ENCODE measurements at places on chromosomes 6 and 20.
A peak's percentile ranks its signal among the peaks of the same experiment; 100 is the strongest.

GRCh38 chr6:149544646-149545257 lies 1.1 kb downstream of the PPIL4 start:
- DNase-seq = no peak

- DNase-seq = no peak
Measured at GRCh38 chr20:1686151-1686748, 28.7 kb upstream of the SIRPG start.

DNA sequence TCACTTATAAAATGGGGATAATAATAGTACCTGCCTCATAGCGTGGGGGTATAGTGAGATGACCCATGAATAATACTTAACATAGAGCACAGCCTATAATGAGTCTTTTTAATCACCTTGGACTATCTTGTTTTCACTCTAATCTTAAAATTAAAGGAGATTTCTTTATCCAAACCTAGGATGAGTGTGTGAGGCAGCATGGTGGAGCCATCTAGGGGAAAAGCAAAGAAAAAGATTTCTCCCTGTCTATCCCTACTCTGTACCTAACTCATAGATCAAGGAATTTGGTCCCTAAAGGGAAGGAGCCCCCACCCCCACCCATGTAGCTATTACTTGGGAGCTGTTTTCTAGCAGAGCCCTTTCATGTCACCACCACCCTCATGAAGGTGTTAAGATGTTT lies 45.2 kb upstream of the PAK5 start:
- no peak for DNase-seq

GRCh38 chr20:51284176-51284575 lies 258.3 kb downstream of the NFATC2 start:
- no peak for DNase-seq

DNA sequence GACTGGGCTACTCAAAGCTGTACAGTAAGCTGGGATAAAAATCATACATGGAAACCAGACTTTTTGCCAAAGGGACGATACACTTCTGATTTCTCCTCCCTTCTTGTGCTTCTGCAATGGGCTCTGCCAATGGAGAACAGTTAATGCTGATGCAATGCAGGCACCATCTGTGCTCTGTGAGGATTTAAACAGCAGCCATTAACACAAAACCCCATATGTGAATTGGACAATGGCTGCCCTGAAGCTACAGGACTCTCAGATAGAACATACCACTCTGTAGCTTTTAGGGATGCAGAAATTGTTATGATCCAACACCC lies 71.9 kb downstream of the GJA10 start:
- DNase-seq = no peak

- DNase-seq = peak; percentile 15
Measured at GRCh38 chr6:48535582-48536009, 424.6 kb upstream of the PTCHD4 start.

DNA sequence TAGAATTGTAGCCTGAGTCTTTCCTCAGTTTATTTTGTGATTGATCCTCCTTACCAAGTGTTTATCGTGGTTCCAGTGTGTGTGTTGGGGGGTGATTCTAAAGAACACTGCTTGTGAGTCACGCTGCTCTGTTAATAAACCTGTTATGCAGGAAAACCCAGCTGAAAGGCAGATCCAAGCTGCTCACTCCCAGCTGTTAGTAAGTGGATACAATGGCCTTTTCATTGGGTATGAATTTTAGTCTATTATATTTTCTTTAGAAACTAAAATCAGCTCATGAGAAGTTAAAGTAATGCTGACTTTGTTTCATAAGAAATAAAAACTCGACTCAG lies 12.2 kb upstream of the DSTN start:
- no peak for DNase-seq

DNA sequence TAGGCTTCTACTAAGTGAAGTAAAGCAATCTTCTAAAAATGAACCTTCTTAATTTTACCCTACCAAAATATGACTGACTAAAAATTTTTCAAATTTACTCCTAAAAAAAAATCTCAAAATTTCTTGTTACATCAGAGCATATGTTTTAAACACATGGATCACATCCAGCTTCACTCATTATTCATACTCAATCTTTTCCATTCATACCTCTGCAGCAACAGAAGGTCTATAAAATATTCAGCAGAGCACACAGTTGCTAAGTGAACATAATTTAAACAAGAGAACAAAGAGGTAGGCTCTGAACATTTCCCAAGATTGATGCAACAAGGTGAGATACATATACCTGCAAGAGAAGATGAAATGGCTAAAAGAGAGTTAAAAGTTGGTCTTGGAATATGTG lies 213.9 kb downstream of the SOD2 start:
- no peak for DNase-seq

- peak; percentile 78 for DNase-seq
Measured at GRCh38 chr6:436308-437036, 44.9 kb downstream of the IRF4 start.

- DNase-seq = no peak
Measured at GRCh38 chr20:25452333-25452732, 44.9 kb downstream of the GINS1 start.

- no peak for DNase-seq
Measured at GRCh38 chr20:711576-711975, 36.0 kb upstream of the SCRT2 start.

DNA sequence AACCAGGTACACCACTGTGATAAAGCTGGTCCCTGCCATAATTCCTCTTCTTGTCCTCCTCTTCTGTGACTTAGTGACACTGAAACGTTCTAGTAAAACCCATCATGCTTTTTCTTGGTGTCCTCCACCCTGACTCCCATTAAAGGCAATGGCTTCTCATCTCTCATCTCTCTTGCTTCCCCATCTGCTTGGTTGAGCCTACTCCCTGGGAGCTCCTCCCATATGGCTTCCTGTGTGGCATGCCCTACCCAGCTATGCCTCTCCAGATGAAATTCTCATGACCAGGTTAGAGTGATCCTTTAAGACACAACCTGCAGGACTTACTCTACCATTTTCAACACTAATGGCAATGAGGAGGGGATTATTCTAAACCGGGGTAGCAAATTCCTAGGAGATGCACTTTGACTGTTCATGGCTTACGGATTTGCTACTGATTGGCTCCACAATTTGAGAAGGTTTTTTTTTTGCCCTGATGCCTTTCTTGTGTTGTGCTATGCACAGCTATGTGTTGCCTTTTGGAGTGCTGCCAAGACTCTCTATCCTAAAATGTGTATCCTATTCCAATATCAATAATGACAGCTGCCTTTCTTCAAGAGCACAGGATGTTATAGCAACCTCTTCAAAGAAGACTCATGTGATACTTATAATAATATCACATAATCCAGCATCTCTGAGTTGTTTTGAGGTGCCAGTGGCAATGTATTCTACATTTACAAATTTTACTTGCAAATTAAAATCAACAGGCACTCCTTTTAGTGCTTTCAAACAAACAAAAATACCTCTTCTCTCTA lies 6.1 kb downstream of the SIRPG start:
- no peak for DNase-seq

DNA sequence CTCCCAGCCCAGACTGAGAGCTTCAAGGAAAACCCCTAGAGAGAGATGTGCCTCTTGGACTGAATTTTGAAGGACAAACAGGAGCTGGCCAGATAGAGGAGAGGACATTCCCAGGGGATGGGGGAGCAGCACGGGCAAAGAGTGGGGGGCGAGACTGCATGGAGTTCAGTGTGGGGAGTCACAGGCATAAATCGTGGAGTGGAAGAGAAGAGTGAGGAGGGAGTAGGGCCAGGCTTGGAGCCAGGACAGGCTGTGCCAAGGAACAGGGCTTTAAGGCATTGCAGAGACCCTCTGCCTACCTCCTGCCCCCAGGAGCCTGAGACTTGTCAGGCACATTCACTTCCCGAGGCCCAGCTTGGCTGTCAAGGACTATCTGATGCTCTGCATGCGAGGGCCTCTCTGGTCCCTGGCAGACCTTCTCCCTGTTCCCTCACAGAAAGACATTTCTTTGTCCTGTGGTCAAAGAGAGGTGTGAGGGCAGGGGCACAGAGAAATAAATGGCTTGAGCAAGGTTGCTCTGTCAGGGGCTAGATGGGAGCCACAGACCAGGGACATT lies 5.2 kb upstream of the SLC22A7 start:
- DNase-seq = no peak

- DNase-seq = no peak
Measured at GRCh38 chr6:143821359-143821758, 21.8 kb upstream of the LTV1 start.

DNA sequence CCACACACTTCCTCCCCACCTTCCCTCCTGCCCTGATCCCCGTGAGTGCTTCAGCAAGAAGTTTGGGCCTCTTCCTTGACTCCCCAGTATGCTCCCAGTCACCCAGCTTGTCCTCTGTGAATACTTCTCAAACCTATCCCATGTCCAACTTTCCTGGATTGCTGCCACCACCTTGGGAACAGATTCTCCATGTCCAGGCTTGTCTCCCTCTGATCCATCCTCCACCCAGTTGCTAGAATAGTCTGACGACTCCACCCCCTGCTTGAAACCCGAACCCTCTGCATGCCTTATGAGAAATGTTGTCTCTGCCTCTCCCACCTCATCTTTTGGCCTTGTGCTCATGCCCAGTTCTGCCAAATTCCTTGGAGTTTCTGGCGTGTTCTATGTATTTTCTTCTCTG lies 108.0 kb downstream of the PPP1R14C start:
- peak; percentile 75 for DNase-seq

DNA sequence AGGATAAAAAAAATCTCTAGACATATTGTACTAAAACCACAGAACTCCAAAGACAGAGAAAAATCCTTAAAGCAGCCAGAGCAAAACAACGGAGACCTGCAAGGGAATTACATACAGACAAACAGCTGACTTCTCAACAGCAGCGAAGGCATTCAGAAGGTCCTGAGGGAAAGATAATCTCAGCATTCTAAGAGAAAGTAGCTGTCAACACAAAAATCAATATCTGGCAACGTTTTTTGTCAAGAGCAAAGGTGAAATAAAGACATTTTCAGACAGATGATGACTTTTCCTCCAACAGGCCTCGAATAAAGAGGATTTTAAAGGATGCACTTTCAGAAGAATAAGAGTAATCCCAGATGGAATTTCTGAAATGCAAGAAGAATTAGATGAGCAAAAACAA lies 6.1 kb upstream of the SCGN start:
- no peak for DNase-seq

GRCh38 chr6:22709803-22710202 lies 140.4 kb downstream of the HDGFL1 start:
- no peak for DNase-seq

DNA sequence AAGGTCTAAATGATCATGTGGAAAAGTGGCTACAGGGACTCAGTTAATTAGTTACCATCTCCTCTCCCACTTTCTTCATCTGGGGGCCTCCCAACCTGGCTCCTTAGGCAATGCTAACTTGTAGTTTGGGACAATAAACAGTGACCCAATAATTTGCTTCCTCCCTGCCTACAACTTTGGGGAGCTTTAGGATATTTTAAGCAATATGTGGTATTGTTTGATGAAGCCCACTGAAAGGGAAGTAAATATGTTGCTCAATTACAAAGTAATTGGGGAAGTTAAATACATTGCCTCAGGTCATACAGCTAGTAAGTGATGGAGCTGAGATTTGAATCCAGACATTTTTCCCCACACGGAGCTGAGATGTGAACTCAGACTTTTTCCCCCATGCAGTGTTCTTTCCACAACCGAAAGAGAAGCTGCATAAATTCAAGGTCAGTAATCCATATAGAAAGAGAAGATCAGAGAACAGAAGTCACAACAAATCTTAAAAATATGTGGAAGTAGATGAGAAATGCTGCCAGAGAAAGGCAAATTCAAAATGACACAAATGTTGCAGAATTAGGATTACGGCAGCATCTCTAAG lies 26.6 kb downstream of the ZHX3 start:
- DNase-seq = no peak

- DNase-seq = no peak
Measured at GRCh38 chr6:170137176-170137891, 153.5 kb downstream of the DLL1 start.

GRCh38 chr6:70225055-70225454 lies 77.8 kb downstream of the COL9A1 start:
- no peak for DNase-seq

DNA sequence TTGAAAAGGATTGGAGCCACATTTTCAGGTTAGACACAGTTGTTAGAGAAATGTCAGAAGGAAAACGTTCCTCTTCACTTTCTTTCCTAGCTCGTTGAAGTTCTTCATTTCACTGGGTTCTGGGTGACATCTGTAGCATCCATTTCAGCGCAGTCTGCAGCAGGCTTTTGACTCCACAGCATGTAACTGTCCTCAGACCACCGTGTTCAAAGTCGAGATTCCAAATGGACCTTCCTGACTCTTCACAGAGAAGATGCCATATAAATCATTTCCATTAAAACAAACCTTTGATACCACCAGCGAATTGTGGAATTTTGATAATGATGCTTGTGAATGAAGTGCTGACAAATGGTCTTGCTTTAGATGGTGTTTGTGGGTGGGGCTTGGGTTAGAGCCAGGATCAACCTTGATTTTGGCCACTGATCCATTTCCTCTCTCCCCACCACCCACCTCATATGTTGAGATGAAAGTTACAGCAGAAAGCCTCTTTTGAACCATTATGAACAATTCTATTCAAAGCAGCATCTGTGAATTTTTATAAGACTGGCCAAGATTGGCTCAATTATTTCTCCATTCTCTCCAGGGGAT lies 185.3 kb upstream of the PREP start:
- DNase-seq = no peak

GRCh38 chr6:136772685-136773472 lies 19.4 kb downstream of the MAP3K5 start:
- no peak for DNase-seq

GRCh38 chr20:49969946-49970345 lies 12.8 kb upstream of the SNAI1 start:
- DNase-seq = no peak

DNA sequence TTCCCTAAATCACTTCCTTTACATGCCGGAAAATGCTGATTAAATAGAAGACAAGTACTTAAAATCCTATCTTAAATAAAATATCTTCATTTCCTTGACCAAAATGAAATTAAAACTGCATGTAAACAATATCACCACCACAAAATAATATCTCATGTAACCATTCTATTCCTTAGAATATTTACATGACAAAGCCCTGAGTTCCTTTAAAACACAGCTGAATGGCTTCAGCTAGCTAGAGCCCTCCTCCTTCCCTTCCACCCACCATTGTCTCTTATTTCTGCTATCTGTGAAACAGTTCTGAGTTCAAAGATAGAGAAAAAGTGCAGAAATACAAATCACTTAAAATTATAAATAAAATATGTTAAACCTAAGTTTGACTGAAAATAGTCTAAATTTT lies 103.1 kb downstream of the HIVEP2 start:
- DNase-seq = no peak

DNA sequence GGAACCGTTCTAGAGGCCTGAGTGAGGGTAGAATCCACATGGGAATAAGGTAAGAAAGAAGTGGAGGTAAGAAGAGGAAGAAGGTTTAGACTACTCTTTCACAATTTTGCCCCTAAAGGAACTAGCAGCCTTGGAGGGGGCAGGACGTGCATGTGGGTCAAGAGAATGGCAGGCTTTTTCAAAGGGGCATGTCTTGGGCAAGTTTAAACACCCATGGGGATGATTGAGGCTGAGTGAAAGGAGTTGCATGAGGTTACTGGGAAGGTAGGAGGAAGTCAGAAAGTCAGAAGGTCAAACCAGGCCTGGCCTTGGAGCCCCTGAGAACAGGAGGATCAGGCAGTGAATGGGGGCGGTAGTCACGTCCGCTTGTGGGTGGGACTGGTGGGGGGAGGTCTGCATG lies 10.2 kb downstream of the ADA start:
- DNase-seq = no peak

- DNase-seq = no peak
Measured at GRCh38 chr6:44989391-44989790, 338.7 kb upstream of the RUNX2 start.
